Chondrocyte (in vitro differentiated cells): ENCODE measurements at places on chromosomes 13 and 19. TPM values are rescaled to one million over a fixed set of nuclear protein-coding genes. Genes with fewer than 3 reads are reported as not detected.
A peak's percentile ranks its signal among the peaks of the same experiment; 100 is the strongest.

DNA sequence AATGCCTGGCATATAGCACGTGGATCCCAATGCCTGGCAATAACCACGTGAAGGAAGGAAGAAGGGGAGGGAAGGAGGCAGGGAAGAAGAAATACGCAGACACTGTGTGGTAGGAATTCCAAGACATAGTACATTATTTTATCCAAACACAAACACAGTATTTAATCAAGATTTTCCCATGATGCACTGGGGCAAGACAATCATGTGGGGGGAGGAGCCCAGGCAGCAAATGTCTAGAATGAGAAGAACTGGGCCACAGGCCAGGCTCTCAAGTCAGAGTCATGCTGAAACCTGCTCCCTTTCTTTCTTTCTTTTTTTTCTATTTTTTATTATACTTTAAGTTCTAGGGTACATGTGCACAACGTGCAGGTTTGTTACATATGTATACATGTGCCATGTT lies 717.9 kb downstream of the UQCRFS1 start:
- no peaks in the 10 kb centered on the region for H3K27me3 ChIP-seq
- H3K4me3 ChIP-seq, result no peak overlapping the region
- no peaks in the 10 kb centered on the region for H3K4me1 ChIP-seq
- no peak for DNase-seq
- H3K36me3 ChIP-seq, result no peaks in the 10 kb centered on the region
- no peak overlapping the region for H3K27ac ChIP-seq

- H3K27me3 ChIP-seq, result no peaks in the 10 kb centered on the region
- peaks cover 39% of the 10 kb centered on the region for H3K4me1 ChIP-seq
- peaks cover 29% of the 10 kb centered on the region for H3K36me3 ChIP-seq
- no peak for DNase-seq
- peak overlapping the region; percentile 13 for H3K27ac ChIP-seq
- H3K4me3 ChIP-seq, result no peak overlapping the region
These were observed 23.4 kb downstream of the ESD start for GRCh38 chr13:46773541-46773940.

DNA sequence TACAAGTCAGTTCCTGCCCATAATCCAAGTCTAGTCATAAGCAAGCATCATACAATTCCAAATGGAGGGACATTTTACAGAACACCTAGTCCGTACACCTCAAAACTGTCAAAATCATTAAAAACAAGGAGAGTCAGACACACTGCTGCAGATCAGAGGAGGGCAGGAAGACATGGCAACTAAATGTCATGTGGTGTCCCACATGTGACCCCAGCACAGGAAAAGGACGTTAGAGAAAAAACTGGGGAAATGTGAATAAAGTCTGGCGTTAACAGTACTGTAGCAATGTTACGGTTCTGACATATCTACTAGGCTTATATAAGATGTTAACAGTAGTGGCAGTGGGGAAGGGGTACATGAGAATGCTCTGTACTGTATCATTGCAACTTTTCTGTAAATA lies 2.3 kb downstream of the ZSCAN5A start:
- H3K4me1 ChIP-seq, result peaks cover 12% of the 10 kb centered on the region
- no peak overlapping the region for H3K27ac ChIP-seq
- peaks cover 4% of the 10 kb centered on the region for H3K36me3 ChIP-seq
- H3K27me3 ChIP-seq, result no peaks in the 10 kb centered on the region

DNA sequence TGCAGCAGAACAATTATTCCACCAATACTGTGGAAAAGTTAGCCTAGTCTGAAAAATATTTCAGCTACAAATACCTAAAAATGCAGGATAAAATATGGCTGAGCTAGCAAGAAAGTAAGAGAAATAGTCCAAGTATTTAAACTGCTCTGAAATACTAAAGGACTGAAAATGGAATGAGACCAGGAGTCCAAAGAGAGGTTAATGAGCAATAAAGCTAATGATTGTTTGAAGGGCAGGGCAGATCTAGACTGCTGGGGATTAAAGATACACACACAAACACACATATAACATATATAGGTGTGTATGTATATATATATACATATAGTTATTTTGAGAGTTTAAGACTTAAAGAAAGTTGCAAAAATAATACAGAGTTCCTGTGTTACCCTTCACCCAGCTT lies 2.6 kb upstream of the CDADC1 start:
- peaks cover 16% of the 10 kb centered on the region for H3K4me1 ChIP-seq
- no peak overlapping the region for H3K4me3 ChIP-seq
- no peaks in the 10 kb centered on the region for H3K27me3 ChIP-seq
- no peak overlapping the region for H3K27ac ChIP-seq

GRCh38 chr13:111893607-111894443 lies 173.1 kb upstream of the SOX1 start:
- no peaks in the 10 kb centered on the region for H3K36me3 ChIP-seq
- H3K27me3 ChIP-seq, result peaks cover 3% of the 10 kb centered on the region
- H3K4me3 ChIP-seq, result peak overlapping the region; percentile 84
- no peak for DNase-seq
- H3K4me1 ChIP-seq, result peaks cover 22% of the 10 kb centered on the region
- peak overlapping the region; percentile 95 for H3K27ac ChIP-seq

- no peak for DNase-seq
- no peaks in the 10 kb centered on the region for H3K36me3 ChIP-seq
- H3K27ac ChIP-seq, result peak overlapping the region; percentile 92
- peak overlapping the region; percentile 92 for H3K4me3 ChIP-seq
These were observed 567 bp downstream of the EFNB2 start for GRCh38 chr13:106534639-106535551.

LILRA1 gene
- not detected in 3 replicates for total RNA-seq
